ENCODE measurements at places on chromosomes 4 and X.

- DNase-seq = no peak
These were observed 298.6 kb upstream of the LDB2 start for GRCh38 chr4:17197070-17197469.

DNA sequence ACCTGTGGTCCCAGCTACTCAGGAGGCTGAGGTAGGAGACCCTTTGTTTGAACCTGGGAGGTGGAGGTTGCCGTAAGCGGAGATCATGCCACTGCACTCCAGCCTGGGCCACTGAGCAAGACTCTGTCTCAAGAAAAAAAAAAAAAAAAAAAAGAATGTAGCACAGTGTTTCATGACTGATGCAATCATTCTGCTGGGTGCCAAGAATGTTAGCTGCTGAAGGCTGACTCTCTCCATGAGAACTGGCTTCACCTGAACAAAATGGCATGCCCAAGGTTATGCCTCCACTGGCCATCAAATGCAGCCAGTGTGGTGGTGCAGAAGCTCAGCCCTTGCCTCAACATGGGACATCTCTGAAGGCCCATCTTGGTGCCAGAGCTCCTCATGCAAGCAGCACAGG lies 412.1 kb downstream of the ADAM29 start:
- peak; percentile 51 for DNase-seq

- no peak for DNase-seq
These were observed 148.0 kb upstream of the JADE1 start for GRCh38 chr4:128661479-128661878.

- no peak for DNase-seq
These were observed 72.0 kb upstream of the IL13RA2 start for GRCh38 chrX:115089419-115089818.

DNA sequence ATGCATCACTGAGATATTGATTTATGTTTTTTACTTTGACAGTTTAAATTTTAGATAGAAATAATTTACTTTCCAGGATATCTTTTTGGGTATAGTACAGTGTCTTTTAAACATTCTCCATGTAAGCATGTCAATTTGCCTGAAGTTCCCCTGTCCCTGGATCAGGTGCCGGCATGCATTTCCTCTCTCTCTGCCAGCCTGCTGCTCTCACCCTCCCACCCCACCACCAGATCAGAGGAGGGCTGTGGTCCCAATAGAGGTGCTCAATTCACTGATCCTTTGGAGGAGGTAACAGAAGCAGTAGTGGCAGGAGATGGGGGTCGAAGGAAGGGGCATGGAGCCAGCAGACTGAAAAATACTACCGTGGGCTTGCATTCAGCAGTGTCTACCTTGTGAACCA lies 28.3 kb upstream of the DSPP start:
- no peak for DNase-seq

All from EH (cell line).